Right renal cortex interstitium (tissue), 3 donors: ENCODE measurements at places on chromosomes 7 and 10. TPM values are rescaled to one million over a fixed set of nuclear protein-coding genes. Genes with fewer than 3 reads are reported as not detected.

- no peak for DNase-seq
Observed at GRCh38 chr7:20539201-20539600, 76.3 kb upstream of the ABCB5 start.

DNA sequence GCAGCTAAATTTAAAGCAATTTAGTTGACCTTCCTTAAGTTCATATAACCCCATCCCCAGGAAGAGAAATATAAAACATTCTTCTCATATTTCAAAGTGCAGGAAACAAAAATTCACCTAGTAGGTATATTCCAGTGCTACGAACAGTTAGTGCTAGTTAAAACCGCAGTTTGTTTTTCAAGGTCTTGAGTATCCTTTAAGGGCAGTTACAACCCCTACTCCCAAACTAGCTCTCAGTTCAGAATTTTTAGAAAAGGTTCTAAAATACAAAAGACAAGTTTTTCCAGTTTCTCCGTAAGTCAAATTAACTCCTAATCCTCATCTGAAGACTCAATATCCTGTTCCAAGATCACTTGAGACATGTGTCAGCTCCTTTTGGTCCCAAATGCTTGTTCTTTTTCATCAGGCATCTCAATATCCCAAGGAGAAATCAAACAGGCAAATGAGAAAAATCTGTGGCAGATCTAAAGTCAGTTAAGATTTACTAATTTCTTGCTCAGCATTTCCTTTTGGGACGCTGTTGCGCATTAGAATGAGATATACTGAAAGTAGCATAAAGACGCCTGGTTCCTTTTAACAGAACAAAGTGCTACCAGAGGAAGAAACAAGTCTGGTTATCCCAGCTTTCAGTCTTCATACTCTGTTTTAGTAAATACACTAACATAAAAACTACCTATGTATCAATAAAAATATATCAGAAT, 51.8 kb downstream of the ARHGAP12 start:
- DNase-seq = no peak

- no peak for DNase-seq
Observed at GRCh38 chr10:101310529-101311184, 43.3 kb upstream of the BTRC start.

DNA sequence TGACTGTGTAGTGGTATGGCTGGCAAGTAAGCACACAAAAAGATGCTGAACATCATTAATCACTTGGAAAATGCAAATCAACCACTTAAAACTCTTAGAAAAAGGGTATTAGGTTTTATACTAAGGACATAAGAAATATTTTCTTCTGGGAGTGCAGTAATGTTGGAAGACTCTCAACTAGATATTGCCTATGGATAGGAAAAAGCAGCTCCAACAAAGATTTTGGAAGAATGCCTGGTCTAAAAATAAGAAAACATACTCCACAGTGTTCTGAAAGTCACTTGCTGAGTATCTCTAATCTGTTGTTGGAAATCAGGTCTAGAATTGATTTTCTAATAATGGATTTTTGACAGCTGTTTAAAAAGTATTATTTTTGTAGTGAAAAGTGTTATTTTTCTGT, 50.8 kb upstream of the PHYHIPL start:
- no peak for DNase-seq

- DNase-seq = no peak
Observed at GRCh38 chr10:80964955-80965614, 427.4 kb downstream of the SH2D4B start.

The CALHM1 gene
- 0.07 TPM for polyA plus RNA-seq

The SPDYE9 gene
- polyA plus RNA-seq = 0.21 TPM

The TACC2 gene
- 45.2 TPM for polyA plus RNA-seq
